ENCODE measurements at places on chromosomes 1 and 21. TPM values are rescaled to one million over a fixed set of nuclear protein-coding genes. Genes with fewer than 3 reads are reported as not detected.

Gene ETV3L
- not detected for total RNA-seq

Gene SUSD4
- total RNA-seq: 5.1 TPM

Gene LCE6A
- not detected for total RNA-seq

Gene CD48
- total RNA-seq: not detected
